ENCODE measurements at places on chromosomes 3 and 15.

DNA sequence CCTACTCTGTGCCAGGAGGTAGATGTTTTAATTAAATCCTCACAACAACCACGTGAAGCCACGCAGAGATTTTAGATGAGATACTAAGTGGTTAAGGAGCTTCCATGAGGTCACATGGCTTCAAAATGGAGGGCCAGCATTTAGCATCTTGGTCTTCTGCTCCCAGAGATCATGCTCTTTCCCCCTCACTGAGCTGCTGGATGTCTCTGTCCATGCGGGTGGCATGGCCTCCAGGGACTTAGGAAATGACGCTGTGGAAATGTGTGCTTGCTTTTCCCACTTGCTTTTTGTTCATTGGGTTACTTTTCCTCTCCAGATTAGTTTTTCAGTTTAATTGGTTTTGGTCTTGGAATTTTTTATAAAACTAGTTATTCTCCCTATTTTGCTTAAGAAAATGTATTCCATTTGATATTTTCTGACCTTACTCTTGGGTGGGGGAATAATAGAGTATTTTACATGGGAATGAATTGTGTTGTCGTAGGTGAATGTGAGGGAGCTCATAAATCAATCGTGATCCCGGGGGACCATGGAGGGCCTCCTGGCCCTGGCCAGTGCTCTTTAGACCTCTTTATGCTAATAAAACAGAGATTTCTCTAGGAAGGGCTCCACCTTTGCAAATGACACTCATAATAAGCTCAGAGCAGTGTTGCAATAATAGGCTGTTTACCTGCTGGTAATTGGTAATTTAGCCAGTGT lies 376.0 kb upstream of the ONECUT1 start:
- no peak for DNase-seq

GRCh38 chr3:152276681-152277080 lies 8.0 kb downstream of the MBNL1 start:
- DNase-seq = no peak

DNA sequence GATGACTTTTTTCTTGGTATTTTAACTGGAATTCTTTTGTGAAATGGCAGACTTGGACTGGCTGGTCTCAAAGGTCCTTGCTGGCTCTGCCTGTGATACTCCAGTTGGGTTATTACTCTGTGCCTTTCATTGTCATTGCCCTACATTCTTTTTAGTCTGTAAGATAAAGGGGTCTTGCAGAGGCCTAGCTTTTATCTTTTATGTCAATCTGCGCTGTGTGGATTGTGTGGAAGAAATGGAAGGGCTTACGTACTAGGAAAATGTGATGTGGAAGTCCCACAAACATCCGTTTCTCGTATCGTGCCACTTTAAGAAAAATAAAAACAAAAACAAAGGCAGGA lies 8.7 kb upstream of the TMEM212 start:
- no peak for DNase-seq

- DNase-seq = no peak
Measured at GRCh38 chr3:146077181-146077580, 83.8 kb downstream of the PLOD2 start.

DNA sequence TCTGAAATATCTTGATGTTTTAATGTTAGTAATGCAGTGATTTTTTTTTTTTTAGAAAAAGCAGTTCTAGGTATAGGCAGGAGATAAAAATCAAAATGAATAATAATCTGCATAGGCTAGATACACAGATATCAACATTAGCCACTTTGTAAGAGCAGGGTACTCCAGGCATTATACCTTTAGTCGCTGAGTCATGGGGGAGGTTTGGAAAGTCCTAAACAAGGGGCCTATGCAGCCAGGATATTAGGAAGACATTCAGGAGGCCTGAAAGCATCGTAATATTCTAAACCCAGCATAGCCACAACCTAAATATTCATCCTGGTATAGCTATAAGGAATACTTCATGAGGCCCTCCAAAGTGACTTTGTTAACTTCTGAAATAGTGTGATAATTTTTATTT lies 258.1 kb upstream of the NECTIN3 start:
- no peak for DNase-seq

GRCh38 chr3:187011915-187012314 lies 81.6 kb downstream of the ST6GAL1 start:
- no peak for DNase-seq

DNA sequence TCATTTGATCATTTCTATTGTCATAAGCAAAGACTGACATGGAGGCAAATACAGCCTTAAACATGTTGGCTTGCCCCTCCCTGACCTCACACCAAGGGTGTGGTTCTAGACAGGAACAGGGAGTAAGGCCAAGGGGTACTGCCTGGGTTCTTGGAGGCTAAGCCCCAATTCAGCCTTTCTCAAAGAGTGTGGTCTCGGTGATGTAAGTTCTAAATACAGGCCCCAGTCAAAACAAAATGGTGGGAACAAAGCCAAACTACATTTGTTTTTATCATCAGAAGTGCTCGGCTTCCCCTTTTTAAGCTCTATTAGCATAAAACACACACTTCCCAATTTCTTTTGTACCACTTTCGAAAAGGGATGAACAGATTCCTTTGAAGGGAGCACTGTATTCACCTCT lies 129.5 kb downstream of the ATP8B4 start:
- no peak for DNase-seq

GRCh38 chr3:150080058-150080730 lies 109.5 kb upstream of the PFN2 start:
- no peak for DNase-seq

DNA sequence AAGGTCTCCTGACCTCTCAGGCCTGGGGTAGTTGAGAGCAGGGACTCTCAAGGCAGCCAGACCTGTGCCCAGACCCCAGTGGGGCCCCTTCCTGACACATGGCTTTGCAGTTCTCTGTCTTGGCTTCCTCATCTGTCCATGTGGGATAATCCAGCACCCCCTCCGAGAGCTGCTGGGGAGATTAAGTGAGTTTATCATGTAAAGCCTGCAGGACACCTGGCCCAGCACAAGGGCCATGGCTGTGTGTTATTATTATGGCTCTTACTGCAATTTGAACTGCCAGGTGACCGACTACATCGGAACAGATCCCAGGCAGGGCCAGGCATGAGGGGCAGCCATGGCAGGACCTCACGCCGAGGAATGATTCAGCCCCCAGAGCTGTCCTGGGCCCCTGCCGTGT lies 12.6 kb downstream of the DUSP7 start:
- DNase-seq = no peak

Measured in activated T-cell treated with anti-CD3 and anti-CD28 coated beads for 4 hours (primary cell).